Stimulated activated CD4-positive, alpha-beta T cell treated with anti-CD3 and anti-CD28 coated beads, TNF-alpha, amount 100 ng/mL, for 24 hours (primary cell): ENCODE measurements at places on chromosomes 6 and 20.

GRCh38 chr6:44373051-44373450, 14.5 kb upstream of the CDC5L start:
- DNase-seq = no peak

DNA sequence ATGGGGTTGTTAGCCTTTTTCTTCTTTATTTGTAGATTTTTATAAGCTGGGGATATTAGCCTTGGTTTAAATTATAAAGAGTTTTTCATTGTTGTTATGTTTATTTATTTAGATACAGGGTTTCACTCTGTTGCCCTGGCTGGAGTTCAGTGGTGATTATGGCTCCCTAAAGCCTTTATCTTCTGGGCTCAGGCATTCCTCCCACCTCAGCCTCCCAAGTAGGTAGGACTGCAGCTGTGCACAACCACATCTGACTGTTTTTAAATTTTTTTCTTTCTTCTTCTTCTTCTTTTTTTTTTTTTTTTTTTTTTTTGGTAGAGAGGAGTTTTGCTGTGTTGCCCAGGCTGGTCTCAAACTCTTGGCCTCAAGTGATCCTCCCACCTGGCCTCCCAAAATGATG, 80.9 kb downstream of the UBE3D start:
- no peak for DNase-seq

DNA sequence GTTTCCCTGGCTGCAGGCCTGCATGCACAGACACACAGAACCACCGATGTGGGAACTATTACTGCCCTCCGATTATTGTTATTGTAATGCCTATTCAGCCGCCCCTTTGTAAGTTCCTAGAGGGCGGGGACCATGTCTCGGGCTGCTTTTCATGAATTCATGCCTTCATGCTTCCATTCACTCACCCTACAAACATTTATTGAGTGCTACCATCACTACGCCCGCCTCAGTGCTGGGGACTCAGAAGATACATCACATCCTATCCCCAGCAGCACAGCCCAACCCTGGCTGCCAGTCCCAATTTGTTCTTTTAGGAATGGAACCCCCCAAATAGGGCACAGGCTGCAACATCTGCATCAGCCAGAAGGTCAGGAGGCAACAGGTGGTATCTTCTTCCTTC, 75.9 kb downstream of the FOXA2 start:
- DNase-seq = no peak

DNA sequence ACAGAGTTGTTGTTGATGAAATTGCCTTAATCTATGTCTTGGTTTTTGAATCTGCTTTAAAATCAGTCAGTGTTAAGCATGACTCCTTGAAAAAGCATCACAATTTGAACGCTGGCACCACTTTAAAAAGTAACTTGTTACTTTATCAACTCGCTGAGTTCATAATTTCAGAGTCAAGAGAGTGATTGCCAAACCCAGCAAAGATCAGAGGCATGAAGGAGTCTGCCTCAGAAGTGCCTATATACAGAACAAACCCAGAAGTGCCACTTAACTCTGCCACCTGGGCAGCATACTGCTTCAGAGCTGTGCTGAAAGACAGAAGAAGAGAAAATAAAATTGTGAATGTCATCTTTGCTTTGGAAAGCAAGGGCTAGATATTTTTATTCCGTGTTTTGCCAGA, 73.6 kb upstream of the HCRTR2 start:
- no peak for DNase-seq

- DNase-seq = no peak
These were observed 40.4 kb upstream of the NAA20 start for GRCh38 chr20:19976595-19977372.

GRCh38 chr20:63735859-63736718, at the start of gene LIME1:
Gene LIME1 (plus strand): TSS chr20:63736664. CDS start chr20:63737550, 886 bp downstream.
- peak; percentile 58 for DNase-seq

- no peak for DNase-seq
These were observed 77.9 kb downstream of the PHF20 start for GRCh38 chr20:35849706-35850105.

GRCh38 chr20:56247954-56248782, at the start of gene MC3R:
Gene MC3R (plus strand): TSS chr20:56248732. CDS start chr20:56248844, 112 bp downstream.
- peak; percentile 39 for DNase-seq

DNA sequence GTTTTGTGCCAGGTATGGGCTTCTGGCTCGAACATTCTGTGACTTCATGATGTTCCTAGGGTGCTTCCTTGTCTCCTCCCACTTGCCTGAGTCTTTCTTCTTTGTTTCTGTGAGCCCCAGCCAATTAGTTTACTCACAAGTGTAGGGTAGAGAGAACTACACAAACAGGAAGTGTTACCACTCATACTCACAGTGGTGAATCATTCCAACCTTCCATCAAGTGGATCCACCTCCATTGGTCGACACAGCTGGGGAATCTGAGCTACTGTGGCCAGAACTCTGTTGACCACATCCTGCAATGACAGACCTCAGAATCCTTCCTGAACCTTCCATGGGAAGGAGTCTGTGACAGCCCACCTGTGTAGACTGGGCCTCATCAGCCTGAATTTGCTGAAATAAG, 76.8 kb downstream of the UNC5CL start:
- DNase-seq = no peak

- DNase-seq = no peak
These were observed 33.3 kb upstream of the ZBP1 start for GRCh38 chr20:57653546-57653900.

DNA sequence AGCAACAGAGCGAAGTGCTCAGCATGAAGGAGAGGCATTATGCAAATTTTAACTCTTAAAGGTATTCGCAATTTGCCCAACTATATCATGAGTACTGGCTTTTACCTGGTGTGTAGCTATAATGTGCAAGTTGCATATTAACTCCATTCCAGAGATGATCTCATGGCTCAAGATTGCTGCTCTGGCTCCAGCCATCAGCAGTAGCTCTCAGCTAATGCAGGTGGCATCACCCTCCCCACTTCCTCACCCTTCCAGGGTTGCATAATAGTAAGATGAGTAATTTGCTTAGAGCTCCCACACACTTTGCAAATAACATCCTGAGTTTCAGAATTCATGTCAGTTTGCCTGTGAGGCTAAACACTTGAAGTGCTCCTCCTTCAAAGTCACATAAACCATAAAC, 15.9 kb upstream of the PCSK2 start:
- DNase-seq = no peak

DNA sequence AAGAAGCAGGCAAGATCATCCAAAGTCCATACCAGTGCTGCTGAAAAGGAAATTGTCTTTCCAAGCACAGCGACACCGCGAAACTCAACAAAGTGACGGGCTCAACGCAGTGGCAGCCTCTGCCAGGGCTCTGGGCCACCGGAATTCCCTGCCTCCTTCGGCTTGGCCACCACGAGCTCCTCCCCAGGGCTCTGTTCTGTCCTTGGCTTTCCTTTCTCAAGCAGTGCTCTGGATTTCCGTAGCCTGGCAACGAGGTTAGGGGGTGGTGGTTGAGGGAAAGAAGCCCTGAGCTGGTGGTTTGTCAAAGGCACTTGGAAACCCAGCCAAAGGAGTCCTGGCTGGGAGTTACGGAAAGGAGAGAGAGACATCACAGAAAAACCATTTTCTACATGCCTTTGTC, 31.2 kb downstream of the PRR18 start:
- no peak for DNase-seq

DNA sequence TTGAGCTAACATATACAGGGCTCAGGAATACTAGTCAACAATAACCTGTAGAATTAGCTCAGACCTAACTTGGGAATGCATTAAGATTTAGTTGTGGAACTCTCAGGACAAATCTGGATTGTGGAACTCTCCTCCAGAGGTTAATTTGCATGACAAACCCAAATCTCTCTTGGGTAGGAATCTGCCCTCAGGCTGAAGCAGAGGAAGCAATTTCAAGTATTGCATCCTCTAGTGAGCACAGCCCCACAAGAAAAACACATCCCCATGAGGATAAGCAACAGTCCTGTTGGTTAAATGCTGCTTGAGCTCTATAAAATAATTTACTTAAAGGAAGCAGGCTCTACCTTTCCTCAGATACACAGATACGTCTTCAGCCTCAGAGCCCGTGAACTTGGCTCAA, 170.9 kb upstream of the STXBP5 start:
- no peak for DNase-seq

DNA sequence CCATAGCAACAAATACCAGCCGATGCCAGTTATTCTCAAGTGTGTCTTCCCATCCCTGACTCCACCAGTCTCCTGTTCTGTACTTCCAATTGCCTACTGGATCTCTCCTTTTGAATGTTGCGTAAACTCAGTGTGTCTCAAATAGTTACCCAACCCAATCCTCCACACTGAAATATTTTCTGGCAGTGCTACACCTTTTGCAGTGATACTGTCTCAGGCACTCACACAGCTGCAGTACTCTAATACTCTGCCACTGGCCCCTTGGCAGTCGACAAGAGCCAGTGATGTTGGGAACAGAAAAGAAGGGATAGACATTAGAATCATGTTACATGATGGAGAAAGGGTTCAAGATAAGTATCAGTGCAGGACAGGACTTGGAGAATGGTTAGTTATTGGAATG, 31.8 kb upstream of the FOXO3 start:
- no peak for DNase-seq

DNA sequence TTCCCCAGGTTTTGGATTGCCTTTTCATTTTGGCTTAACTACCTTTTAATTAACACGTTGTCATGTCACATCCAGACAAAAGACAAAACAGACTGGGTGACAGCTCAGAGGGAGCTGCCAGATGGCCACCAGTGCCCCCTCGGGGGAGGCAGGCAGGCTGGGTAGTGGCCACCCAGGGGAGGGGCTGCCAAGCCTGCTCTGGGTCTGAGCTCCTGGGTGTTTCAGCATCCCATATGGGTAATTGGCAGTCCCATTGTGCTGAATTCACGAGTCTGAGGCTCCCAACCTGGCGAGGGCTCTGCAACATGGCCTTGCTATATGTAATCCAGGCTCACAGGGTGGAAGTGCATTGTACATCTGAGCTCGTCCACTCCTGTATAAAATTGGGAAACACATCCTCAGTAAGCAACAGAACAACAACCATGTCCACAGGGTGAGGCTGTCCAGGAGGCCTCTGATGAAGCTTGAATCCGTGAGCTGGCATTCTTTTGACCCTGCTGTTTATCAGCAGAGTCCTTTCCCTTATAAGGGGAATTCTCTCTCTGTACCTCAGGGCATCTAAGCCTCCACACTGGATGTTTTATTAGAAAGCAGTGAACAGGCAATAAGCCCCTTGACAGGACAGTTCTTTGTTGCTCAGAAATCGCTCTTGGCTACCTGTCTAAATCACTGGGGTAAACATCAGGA, 111.7 kb upstream of the SLC22A23 start:
- no peak for DNase-seq

GRCh38 chr6:144334150-144334708, 49.1 kb downstream of the UTRN start:
- peak; percentile 58 for DNase-seq

GRCh38 chr20:62350629-62351422, 16.3 kb downstream of the LAMA5 start:
- DNase-seq = no peak

DNA sequence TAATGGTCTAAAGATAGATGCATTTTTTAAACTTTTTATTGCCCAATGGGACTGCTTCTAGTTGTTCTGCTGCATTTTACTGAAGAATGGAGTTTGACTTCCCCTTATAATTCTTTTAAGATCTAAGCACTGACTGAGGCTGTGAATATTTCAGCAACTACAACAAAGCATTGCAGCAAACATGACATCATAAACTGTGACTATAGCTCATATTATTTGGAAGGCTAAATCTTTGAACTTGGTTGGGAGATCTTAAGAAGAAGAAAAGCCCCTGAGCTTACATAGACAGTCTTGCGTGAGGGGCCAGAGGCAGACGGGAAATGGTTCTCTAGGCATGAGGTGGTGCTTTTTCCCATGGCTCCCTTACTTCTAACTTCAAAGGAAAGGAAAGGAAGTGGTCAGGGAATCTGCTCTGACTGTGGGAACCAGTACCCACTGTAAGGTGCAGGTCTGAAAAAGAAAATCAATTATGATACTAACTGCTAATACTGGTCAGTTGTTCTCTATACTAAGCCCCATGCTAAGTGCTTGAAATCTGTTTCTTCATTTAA, 14.8 kb downstream of the HEY2 start:
- DNase-seq = no peak

GRCh38 chr20:48626226-48626937, 201.4 kb downstream of the PREX1 start:
- DNase-seq = no peak

GRCh38 chr20:5636841-5637240, 113.4 kb upstream of the SHLD1 start:
- DNase-seq = no peak

DNA sequence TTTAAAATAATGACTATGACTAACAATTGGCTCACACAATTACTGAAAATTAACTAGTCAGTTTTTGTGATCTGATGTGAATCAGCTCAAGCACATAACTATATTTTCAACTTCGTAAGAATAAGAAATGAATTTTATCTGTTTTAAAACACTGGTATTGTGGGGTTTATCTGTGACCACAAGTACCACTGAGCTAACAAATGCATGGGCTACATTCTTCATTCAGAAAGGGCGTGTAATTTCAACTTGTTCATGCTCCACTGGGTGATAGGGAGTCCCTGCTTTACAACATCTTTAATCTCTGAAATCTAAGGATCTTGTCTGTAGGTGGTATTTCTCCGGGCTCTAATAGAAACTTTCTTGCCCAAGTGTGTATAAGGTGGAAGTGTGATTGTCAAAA, 1311.5 kb upstream of the GJE1 start:
- DNase-seq = no peak

DNA sequence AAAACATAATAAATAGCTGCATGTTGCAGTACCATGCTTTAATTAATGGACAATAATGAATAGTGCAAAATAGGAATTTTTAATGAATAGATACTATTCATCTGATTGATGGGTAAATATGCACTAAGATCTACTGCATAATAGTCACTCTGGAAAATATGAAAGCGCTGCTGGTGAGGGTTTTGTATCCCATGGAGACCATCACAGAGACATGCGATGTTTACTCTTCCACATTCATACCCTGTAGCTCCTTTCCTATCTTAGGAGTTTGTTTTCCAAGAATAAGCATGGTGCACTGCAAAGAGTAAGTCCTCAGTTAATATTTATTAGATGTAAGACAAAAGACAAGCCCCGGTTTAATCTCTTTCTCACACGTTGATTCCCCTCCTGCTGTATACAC, 81.4 kb downstream of the NRSN1 start:
- DNase-seq = no peak

DNA sequence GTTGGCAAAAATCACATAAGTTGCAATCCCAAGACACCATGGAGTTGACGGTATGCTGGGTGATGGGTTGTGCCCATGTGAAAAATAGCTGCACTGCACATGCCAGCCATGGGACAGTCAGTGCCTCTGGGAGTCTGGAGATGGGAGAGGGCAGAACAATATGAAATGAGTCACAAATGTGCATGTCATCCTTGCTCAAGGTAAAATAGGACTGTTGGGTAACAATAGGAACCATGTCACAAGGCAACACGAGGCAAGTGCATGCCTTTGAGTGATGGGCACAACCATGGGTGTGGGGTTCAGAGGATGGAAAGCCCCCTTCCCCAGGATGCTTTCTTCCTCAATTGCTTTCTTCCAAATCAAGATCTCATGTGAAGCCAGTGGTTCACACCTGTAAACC, 70.5 kb upstream of the PIM1 start:
- DNase-seq = no peak
